Stimulated activated CD8-positive, alpha-beta memory T cell treated with anti-CD3 and anti-CD28 coated beads, Interleukin-4, amount 100 ng/mL, for 24 hours (primary cell): ENCODE measurements at places on chromosomes 5 and 9.

DNA sequence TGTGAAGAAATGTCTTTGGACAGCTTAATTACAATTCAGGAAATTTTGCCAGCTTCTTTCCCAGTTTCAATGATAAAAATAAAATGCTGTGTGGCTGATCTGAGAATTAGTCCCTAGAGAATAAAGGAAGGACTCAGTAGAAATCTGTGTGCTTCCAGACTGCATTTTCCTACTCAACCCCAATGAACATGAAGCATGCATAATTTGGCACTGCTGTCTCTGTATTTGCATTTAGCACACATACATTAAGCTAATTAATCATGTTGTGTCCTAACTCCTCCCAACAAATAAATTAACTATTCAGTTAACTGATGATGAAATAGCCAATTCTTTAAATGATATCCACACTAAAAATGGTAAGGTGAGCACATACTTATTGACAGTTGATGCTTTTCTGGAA is 380.0 kb upstream of the RORB start:
- DNase-seq: no peak

- no peak for DNase-seq
These were observed 103.7 kb downstream of the ARL15 start for GRCh38 chr5:54206580-54207229.

GRCh38 chr5:172830275-172830799 is 3.7 kb upstream of the ERGIC1 start:
- DNase-seq: no peak

GRCh38 chr9:128254855-128255759 is 20.7 kb downstream of the GOLGA2 start:
- DNase-seq: peak; percentile 41

DNA sequence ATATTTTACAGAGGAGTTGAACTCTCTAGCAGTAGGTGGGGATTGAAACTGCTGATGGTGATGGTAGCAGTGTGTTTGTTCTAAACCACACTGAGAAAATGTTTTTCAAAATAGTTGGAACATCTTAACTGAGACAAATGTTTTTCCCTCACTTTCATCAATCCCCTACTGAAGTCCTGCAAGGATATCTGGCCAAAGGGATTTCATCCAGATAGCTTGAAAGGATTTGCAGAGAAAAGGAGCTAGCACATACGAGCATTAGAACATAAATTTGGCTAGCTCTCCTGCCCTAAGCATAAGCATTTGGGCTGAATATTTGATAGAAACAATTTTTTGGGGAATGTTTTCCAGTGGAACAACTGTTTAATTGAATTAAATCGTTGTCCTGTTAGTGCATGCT is 153.9 kb downstream of the CDH9 start:
- DNase-seq: no peak

DNA sequence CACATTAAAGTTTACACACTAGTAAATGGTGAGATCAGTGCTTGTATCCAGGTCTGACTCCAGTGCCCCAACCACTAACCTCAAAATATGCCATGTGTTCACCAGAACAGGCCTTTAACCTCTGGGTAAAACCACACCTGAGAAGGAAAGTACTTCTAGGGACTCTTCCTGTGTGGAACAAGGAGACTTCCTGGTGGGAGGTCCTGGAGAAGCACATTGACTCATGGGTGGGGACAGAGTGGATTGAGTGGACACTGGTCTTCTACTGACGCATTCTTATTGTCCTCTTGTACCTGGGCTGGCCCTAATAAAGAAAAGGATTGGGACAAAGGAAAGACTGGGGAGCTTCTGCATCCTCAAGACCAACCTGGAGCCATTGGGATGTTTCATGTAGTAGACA is 43.4 kb downstream of the ANGPTL2 start:
- DNase-seq: no peak

DNA sequence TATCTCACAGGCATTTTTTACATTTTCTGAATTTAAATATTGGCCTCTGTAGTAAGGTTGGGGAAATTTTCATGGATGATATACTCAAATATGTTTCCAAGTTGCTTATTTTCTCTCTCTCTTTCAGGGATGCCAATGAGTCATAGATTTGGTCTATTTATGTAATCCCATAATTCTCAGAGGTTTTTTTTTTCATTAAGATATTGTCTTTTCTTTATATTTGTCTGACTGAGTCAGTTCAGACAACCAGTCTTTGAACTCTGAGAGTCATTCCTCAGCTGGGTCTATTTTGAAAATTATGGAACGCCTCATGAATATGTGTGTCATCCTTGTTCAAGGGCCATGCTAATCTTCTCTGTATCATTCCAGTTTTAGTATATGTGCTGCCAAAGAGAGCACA is 223.2 kb downstream of the PCSK1 start:
- DNase-seq: no peak

GRCh38 chr5:58455480-58455879 is 4.4 kb downstream of the PLK2 start:
- DNase-seq: no peak

GRCh38 chr9:111276431-111277128 is 53.4 kb downstream of the OR2K2 start:
- DNase-seq: no peak

GRCh38 chr5:133890776-133891280 is 77.6 kb downstream of the C5orf15 start:
- DNase-seq: no peak

GRCh38 chr9:105296877-105297287 is 52.4 kb downstream of the SLC44A1 start:
- no peak for DNase-seq

GRCh38 chr5:58504766-58505165 is 13.5 kb downstream of the GAPT start:
- DNase-seq: no peak

- no peak for DNase-seq
These were observed 40.1 kb downstream of the GRIA1 start for GRCh38 chr5:153530357-153531143.

DNA sequence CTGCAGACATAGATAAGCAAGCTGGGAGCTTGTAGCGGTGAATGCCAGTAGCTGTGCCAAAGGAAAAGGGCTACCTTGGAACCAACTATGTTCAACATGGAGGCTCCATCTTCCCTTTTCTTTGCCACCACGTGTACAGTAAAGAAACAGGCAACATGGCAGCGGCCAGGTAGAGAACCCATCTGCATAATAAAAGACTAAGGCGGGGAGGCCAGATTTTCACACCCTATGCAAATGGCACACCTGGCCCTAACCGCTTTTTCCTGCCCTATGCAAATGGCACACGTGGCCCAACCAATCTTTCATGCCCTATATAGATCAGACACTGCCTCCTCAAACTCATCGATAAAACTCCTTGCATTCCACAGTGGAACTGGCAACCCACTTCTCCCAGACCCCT is 477.5 kb upstream of the EDIL3 start:
- DNase-seq: no peak
